ENCODE measurements at places on chromosomes 5 and 9.

DNA sequence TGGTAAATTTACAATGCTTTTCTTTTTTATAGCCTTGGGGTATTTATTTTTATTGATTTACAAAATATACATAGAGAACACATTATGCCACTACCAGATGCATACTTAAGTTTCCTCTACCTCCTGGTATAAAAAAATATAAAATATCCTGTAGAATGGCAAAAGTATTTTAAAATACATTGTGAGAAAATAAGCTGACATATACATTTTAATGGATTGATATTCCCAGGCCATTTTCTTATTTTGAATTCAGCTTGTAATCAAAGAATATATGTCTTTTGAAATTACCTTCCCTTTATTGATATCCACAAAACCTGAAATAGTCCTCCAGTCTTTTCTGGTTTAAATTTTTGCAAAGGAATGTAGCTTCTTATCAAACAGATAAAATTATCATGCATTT, 923.9 kb downstream of the CDH18 start:
- no peak for DNase-seq

DNA sequence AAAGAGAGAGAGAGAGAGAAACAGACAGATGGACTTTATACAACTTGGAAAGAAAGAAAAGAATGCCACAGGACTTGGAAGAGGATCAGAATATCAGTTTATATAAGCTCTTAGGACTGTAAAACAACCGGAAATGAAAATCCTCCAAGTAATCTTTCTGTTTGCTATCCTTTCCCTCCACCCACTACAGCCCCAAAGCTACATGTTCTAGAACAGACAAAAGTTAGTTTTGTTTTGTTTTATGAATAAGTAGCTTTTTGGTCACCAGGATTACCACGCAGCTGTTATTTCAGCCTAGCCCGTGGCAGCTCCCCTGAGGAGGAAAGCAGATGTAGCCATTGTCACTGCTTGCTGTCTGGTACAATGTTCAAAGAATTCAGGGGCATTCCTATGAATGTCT, 66.6 kb downstream of the SH3TC2 start:
- DNase-seq = no peak

- DNase-seq = no peak
Observed at GRCh38 chr9:92934321-92934720, 13.0 kb upstream of the FGD3 start.

DNA sequence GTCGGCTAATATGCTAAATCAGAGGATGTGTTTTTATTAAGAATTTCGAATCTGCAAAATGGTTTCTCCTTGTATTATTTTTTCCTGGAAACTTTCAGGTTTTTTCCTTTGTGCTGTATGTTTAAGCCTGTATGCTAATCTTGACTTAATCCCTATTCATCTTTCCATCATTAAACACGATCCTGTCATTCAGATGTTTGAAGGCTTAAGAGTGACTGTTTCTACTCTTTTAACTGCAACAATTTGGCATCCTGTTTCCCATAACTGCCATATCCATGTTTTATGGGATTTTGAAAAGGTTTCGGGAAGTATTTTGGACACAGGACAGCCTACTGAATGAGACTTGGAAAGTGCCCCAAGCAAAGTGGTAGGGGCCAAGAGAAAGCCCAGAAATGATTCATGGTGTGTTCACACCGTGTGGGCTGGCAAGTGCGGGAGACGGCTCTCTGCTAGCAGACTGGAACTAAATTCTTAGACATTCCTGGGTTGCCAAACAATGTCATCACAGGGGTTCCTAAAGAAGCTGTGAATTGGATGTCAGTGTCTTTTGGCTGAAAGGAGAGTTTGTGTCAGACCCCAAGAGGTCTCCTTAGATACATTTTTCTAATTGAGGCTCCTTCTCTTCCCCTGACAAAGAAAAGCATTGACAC, 125.4 kb upstream of the ADAMTS16 start:
- no peak for DNase-seq

DNA sequence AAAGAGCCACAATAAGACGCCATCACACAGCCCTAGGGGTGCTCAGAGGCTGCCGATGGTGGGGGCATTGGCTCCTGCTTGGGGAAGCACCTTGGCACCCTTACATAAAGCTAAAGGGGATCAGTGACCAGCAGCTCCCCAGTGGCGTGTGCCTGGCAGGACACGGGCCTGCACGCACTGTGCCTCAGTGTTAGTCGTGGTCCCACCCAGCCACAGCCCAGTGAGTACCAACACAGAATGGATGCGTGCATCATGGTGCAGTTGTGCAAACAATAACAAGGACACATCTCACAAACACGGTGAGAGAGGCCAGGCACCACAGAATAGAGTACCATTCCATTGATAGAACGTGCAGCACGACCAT, 103.2 kb downstream of the WNK2 start:
- no peak for DNase-seq

GRCh38 chr5:91077623-91078022, 305.5 kb downstream of the ARRDC3 start:
- no peak for DNase-seq

- no peak for DNase-seq
Observed at GRCh38 chr5:160171666-160172065, 52.4 kb upstream of the PWWP2A start.

DNA sequence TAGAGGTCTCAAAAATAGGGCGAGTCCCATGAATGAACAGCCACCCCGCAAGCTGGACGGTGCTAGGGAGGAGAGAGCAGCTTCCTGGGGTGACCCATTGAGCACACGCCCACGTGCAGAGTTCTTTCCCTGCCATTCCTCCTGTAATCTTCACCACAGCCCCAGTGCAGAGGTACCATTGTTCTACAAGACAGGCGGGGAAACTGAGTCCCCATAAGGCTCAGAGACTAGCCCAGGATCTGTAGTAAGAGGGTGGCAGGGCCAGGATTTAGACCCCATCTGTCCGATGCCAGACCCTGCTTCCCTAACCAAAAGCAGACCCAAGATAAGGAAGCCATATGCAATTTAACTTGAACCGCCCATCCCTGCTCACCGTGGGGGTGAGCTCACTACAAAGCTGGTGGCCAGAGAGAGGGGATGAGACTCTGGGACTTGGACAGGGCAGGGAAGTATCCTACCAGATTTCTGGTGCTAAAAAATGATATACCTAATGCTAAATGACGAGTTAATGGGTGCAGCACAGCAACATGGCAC, 36.7 kb upstream of the ORM1 start:
- DNase-seq = no peak

GRCh38 chr9:112884101-112884500, 6.6 kb downstream of the SLC46A2 start:
- DNase-seq = no peak

DNA sequence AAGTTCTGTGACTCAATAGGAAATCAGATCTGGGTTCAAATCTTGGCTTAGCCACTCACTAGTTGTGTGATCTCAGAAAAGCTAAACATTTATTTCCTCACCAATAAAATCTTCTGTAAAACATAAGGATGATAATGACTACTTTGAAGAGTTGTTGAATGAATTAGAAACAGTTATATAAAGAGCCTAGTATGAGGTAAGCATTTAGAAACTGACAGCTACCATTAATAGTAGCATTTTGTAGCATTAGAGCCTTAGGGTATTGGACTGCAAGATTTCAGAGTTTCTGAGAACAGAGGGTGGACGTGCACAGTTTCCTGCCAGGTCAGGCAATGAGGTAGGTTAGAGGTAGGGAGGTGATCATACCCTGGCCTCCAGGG, 293.2 kb downstream of the CWC27 start:
- DNase-seq = no peak

GRCh38 chr5:78753093-78753531, 104.5 kb upstream of the LHFPL2 start:
- no peak for DNase-seq

- DNase-seq = no peak
Observed at GRCh38 chr9:78210841-78211301, 25.0 kb upstream of the CEP78 start.

GRCh38 chr5:141392429-141393198, at the start of gene PCDHGA8:
Gene PCDHGA8, plus strand, starts transcription at chr5:141392633. Its CDS starts 181 bp downstream, at chr5:141392814.
- DNase-seq = no peak

- no peak for DNase-seq
Observed at GRCh38 chr5:74954919-74955318, 88.7 kb upstream of the FAM169A start.

GRCh38 chr5:36698031-36698430, 91.6 kb downstream of the SLC1A3 start:
- DNase-seq = no peak

- no peak for DNase-seq
Observed at GRCh38 chr5:5360363-5360940, 62.0 kb upstream of the ICE1 start.

DNA sequence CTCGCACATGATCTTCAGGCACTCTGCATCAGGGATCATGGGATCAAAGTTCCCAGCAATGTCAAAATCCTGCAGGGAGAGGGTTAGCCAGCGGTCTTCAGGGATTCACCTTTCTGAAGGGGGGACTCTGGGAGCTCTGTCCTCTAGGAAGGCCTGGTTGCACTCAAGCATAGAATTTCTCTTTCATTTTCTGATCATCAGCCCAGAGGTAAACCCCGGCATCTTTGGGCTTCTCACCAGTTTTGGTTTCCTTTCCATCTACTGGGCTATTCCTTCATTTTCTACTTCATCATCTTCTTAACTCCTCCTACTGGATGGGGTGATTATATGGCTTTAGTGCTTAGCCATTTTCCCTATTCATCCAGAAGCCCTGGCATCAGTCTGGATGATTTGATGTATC, 4.6 kb upstream of the DND1 start:
- DNase-seq = no peak

DNA sequence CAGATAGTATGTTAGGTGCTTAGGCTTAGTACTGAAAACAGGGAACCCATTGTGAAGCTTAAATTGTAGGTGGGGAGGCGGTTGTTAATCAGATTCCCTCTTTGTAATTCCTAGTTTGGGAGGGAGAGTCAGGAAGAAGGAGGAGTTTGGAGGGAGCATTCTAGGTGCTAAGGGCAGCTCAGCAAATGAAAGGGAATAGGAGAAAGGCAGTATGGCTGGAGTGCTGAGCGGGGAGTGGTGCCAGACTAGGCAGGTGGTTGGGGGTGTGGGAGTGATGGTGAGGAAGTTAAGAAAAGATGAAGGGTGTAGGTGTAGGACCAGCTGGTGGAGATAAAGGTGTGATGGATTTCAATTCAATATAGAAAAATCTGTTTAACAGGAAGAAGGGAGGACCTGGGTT, 11.1 kb upstream of the GARNL3 start:
- no peak for DNase-seq

DNA sequence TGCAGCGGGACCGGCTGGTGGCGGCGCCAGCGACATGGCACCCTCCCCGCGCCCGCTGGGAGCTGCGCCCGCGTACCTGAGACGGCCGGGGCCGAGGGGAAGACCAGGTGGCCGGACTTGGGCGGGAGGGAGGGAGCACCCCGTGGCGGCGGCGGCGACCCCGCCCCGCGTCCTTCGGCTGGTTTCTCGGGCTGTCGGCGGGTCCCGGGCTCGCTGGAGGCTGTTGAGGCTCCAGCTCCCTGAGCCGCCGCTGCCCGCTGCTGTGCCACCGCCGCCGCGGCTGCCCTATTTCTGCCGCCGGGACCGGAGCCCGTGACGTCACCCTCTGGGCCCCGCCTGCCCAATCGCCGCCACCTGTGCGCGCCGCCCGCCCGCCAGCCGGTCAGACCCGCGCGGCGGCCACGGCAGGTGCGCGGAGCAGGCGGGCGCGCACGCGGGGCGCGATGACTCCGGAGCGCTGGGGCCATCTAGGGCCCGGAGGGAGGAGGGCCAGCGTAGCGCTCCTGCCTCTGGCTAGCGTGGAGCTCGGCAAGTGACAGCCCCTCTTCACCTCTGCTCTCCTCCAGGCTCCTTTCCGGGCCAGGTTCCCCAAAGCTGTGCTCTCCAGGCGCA, at the start of gene FSTL4:
Gene FSTL4 (minus strand): TSS at position 293 of the 612 bp plus-strand sequence.
- no peak for DNase-seq

DNA sequence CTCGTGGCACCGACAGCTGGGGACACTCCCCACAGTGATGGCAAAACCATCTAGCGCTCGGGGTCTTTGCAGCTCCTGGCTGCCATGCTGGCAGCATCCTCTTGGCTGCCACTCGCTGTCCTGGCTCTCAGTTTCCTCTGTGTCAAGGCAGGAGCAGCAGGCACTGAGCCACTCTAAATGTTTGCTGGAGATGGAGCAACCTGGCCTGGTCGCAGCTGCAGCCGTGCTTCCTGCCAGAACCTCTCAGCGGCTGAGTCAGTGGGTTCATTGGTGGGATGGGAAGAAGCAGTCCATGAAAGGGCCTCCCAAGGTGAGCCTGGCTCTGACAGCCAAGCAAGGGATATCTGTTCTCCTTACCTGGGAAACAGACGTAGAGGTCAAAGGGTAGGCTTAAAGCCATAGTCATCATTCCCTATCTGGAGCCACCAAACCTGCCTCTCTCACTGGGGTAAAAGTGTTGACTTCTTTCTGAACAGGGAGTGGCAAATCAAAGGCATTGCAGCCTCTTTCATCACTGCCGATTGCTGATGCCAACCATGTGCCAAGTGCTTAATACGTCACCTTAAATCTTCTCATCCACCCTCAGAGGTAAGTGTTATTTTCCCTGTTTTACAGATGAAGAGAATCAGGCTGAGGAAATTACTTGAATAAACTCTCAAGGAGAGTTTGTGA, 304.8 kb upstream of the ZNF462 start:
- DNase-seq = no peak

GRCh38 chr9:127628758-127629467, 16.8 kb downstream of the STXBP1 start:
- no peak for DNase-seq
